ENCODE measurements at places on chromosomes 5 and 9. TPM values are rescaled to one million over a fixed set of nuclear protein-coding genes. Genes with fewer than 3 reads are reported as not detected.

The LECT2 gene
- total RNA-seq: not detected

The ZNF462 gene
- total RNA-seq: 16.8 TPM

The TYRP1 gene
- 14.4 TPM for total RNA-seq

The ADCY2 gene
- under 0.01 TPM for total RNA-seq

The TRIM36 gene
- total RNA-seq: 1.4 TPM

The KIF2A gene
- 30.3 TPM for total RNA-seq

All from epithelial cell of alveolus of lung (primary cell).